ENCODE measurements at places on chromosomes 3 and 15. TPM values are rescaled to one million over a fixed set of nuclear protein-coding genes. Genes with fewer than 3 reads are reported as not detected.

- no peak for DNase-seq
Observed at GRCh38 chr15:28886431-28887338, 911 bp downstream of the APBA2 start.

Gene TPRG1
- 33.3 TPM for total RNA-seq

Gene RARRES1
- 1.3 TPM for total RNA-seq

GRCh38 chr3:150912501-150912900 lies 7.3 kb upstream of the MINDY4B start:
- no peak for DNase-seq

Gene TMEM207
- total RNA-seq = not detected

- DNase-seq = no peak
Observed at GRCh38 chr3:67691207-67691606, 36.8 kb upstream of the SUCLG2 start.

DNA sequence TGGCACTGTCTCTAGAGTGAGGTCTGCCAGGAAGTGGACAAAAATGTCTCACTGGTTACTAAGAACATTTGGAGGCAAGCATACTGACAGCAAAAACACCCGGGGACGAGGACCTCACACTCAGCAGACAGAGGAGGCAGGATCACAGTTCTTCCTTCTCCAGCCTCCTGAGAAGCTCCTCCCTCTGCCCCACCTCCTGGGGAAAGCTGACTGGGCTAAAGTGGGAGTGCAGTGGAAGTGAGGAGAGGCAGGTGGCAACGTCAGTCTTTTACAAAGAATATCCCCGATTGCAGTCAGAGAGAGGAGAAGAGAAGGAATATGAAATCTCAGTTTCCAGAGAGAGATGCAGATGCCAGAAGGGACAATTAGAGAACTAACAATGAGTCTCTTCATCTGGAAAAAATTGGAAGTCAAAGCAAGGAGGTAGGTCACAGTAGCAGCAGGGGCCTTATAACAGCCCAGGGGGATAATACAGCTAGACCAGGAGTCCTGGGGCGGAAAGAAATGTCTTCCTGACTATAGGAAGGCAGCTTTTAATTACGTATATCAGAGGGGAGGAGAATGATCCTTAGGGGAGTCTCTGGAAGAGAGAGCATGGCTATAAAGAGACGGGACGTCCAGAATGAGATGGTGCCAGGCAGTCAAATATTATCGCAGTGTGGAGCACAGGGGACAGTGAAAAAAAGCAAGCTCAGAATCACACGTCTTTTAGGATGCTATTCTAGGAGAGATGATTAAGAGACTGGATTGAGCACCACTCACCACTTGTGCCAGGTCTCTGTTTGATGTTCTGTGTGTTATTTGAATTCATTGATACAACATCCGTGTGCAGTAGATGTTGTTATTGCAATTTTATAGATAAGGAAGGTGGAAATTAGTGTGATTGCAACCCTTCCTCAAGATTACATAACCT lies 47.2 kb downstream of the LEO1 start:
- no peak for DNase-seq

Gene FSIP1
- total RNA-seq = not detected

GRCh38 chr3:178397202-178397601 lies 139.0 kb upstream of the KCNMB2 start:
- DNase-seq = no peak

Gene GPR15
- not detected for total RNA-seq

- DNase-seq = no peak
Observed at GRCh38 chr3:112640276-112640929, 540 bp downstream of the CCDC80 start.

DNA sequence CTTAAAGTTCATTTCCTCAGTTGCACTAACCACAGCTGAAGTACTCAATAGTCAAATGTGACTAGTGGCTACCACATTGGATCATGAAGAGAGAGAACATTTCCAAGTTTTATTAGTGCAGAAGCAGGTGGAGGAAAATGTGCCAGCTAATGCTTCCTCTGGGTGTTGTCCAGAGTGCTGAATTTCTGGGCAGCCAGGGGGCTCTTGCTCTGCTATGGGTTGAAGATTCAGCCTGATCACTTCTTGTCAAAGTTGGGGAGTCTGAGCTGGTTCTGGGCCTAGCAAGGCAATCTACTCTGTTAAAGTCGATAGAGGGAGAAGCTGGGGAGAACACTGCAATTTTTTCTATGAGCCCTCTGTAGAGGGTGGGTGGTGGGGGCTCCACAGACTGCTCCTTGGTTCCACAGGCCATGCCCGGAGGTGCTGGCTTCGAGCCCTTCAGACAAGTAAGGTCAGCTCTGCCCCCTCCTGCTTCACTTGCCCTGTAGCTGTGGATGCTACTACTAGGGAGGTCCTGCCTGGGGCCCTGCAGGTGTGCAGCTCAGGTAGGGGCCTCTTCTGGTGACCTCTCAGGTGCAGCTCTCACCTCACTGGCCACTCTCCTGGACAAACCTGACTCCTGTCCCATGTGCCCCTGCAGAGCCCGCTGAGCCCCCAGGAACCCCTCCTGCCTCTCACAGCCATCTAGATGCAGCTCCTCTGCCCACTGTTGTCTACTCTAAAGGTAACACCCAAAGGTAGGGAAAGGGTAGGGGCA lies 8.2 kb downstream of the ALG3 start:
- DNase-seq = no peak

DNA sequence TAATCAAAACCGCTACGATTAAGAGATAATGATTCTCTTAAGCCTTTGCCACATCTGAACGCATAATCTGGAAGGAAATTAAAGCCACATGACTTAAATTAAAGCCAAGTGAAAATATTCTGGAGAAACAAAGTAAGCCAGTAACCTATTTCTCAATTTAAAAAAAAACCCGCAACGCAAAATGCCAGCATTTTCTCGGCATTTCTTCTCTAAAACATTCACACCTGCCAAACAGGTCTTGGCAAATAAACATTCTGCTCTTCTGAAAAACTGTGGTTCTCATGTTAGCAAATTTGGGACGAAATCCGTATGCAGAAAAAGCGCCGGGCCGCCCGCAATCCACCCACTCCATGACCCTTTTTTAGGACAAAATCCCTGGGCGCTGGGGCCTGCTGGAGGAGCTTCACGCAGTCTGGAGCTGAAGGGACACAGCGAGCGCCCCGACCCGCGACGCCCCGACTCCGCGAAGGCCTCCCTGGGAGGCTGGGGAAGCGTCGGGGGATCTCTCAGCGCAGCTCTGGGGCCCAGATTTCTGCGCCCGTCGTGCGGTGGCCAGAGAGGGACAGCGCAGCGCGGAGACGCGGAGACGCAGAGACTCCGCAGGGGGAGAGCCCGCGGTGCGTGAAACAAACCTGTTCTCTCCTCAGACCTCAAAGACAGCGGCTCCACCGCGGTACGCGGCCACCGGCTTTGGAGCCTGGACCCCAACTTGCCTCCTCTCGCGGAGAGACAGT lies 471 bp downstream of the NKIRAS1 start:
- DNase-seq = no peak

DNA sequence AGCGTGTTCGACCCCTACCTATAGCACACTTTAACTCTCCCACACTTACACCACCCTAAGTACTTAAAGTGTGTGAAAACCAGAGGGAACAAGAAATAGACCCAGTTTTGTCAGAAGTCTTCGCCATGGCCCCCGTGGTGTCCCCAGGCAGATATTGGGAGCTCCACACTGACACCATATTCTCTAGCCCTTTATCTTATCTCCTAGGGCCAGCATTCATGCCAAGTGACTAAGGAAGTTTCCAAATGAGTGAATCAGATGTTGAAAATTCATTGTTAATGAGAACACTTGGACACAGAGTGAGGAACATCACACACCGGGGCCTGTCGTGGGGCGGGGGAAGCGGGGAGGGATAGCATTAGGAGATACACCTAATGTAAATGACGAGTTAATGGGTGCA lies 31.8 kb downstream of the P3H2 start:
- no peak for DNase-seq
